ENCODE measurements at places on chromosomes 7 and 10.

GRCh38 chr7:46649876-46650275 lies 728.8 kb upstream of the IGFBP3 start:
- DNase-seq, result no peak

- DNase-seq, result no peak
Measured at GRCh38 chr7:132584796-132585494, 8.7 kb upstream of the PLXNA4 start.

GRCh38 chr10:95248989-95249388 lies 41.8 kb downstream of the PDLIM1 start:
- DNase-seq, result no peak

- DNase-seq, result no peak
Measured at GRCh38 chr7:17436126-17436525, 137.7 kb downstream of the AHR start.

- DNase-seq, result peak; percentile 86
Measured at GRCh38 chr7:17408245-17408903, 109.9 kb downstream of the AHR start.

GRCh38 chr10:21330628-21331020 lies 194.9 kb downstream of the SKIDA1 start:
- DNase-seq, result no peak

DNA sequence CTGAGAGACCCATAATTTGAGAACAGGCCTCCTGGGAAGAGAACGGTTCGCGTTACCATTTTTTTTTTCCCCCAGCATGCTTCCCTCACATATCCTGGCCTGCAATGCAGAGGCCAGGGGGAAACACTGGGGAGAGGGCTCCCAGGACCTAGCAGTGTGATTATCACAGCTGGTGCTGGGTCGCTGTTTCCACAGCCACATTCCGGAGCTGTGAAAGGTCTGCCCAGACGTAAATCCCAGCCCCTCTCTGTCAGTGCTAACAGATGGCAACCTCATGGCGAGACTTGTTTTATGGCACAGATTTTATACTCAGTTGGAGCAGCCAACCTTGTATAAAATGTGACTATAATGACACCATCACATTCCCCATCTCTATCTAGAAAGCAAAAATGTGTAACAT lies 150.5 kb downstream of the PLXDC2 start:
- DNase-seq, result no peak

GRCh38 chr7:139648391-139648861 lies 124.9 kb downstream of the CLEC2L start:
- no peak for DNase-seq

DNA sequence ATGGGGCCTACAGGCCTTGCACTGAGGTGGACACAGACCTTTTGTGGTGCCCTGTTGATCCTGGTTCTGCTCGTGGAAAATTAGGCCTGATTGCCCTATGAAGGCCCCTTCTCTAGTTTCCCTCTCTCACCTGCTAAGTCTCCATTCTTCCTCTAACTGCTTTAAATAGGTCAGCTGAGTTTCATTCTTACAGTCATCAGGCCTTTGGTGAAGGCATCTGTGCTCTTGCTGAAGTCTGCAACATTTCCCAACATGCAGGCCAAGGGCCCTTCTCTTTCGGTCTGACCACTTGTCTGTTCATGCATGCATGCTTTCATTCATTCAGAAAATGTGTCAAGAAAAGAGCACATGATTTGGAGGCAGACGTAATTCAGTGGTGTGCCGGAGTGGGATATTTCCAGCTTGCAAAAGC lies 244.0 kb downstream of the BUB3 start:
- DNase-seq, result no peak

DNA sequence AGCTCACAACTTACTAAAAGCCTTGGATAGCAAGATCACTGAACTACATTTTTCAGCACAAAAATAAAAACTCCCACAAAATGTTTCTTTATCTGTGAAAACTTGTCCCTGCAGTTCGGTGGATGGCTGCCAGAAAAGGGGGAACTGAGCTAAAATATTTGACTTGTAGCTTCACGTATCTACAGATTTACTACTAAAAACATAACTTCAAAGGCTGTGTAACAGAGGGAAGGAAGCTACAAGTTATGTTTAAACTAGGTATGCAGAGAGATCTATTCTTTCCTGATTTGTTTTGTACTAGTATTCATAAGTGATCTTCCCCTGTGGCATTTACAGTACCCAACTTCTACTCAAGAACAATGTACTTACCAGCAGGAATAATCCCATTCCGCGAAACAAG lies 25.1 kb downstream of the SGCE start:
- DNase-seq, result no peak

DNA sequence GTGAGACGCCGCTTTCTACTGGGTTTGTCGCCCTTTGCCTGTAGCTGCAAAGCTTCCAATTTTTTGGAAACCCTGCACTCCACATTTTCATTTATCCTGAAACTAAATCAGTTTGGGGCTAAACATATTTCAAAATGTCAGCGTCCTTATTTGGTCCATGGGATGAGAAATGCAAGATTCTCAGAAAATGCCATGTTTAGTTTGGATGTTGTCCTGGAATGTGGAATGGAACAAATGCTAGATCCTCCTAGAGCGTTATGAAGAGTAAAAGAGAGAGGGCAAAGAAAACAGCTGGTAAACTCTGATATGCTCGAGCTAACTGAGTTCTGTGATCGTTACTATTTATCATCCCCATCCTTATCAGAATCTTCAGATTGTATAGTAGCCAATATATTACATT lies 236.9 kb downstream of the KLF6 start:
- DNase-seq, result no peak

GRCh38 chr7:2196381-2197378 lies 36.1 kb downstream of the MAD1L1 start:
- no peak for DNase-seq

DNA sequence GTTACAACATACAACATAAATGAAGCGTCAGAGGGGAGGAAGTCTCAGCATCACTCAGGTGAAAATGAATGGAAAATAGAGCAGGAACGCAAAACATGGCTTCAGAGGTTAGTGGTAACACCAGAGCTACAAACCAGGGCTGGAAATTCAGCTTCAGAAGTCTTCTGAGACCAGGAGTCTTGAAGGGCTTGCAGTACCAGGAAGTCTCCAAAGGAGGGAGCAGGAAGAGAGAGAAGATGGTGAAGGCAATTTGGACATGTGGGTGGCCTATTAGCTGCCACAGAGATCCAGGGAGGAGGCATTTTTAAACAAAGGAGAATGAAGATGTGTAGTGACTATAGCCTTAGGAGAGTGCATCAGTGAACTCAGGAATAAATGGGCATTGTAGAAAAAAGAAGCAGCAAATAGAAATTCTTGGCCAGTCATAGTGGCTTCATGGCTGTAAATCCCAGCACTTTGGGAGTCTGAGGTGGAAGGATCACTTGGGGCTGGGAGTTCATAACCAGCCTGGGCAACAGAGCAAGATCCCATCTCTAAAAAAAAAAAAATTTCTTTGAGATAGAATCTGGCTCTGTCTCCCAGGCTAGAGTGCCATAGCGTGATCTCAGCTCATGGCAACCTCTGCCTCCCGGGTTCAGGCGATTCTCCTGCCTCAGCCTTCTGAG lies 9.3 kb upstream of the TET1 start:
- DNase-seq, result peak; percentile 76

DNA sequence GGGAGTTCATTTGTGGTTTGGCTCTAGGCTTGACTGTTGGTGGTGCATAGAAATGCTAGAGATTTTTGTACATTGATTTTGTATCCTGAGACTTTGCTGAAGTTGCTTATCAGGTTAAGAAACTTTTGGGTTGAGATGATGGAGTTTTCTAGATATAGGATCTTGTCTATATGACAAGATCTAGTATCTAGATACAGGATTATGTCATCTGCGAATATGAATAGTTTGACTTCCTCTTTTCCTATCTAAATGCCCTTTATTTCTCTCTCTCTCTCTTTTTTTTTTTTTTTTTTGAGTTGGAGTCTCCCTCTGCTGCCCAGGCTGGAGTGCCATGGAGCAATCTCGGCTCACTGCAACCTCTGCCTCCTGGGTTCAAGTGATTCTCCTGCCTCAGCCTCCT lies 62.9 kb downstream of the MGAM2 start:
- no peak for DNase-seq

DNA sequence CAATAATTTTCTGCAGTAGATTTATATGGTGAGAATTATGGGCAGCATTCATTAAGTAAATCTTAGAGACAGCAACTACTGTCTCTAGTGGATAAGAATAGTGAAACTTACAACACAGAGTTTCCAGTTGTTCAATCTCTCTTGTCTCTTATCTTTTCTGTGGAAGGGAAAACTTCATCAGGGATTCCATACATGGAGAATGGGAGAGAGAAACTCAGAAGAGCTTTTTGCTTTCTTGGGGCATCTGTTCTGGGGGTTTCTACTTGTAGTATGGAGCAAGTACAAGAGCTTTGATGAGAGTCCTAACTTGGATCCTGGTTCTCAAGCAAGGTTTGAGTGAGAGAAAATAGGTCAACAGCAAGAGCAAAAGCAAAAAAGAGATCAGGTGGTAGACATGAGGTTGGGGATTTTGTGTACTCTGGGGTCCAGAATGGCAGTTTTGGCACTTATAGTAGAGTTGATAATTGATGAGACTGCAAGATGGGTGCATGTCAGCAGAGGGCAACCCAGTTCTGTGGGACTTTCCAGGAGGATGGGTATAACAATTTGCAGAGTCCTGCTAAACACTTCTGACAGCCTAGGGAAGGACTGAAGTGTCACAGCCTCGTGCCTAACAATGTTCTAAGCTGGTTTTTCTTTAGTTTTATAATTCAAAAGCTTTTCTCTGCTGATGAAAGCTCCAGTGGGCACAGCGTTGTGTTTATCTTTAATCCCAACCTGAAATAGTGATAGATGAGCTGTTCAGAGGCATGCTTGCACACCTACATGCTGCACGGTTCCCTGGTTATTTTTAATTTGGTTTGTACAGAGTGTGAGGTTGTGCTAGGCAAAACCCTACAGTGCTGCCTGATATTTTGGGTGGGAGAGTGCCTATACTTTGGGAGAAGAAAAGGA lies 32.0 kb upstream of the STRIP2 start:
- no peak for DNase-seq

- DNase-seq, result no peak
Measured at GRCh38 chr10:43879742-43880141, 231.1 kb upstream of the ZNF32 start.

DNA sequence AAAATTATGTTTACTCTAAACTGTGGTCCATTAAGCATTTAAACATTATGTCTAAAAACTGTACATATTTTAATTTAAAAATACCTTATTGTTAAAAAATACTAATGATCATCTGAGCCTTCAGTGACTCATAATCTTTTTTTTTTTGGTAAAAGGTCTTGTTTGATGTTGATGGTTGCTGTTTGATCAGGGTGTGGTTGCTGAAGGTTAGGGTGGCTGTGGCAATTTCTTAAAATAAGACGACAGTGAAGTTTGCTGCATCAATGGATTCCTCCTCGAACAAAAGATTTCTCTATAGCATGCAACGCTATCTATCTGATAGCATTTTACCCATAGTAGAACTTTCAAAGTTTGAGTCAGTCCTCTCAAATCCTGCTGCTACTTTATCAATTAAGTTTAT lies 180.0 kb upstream of the AHR start:
- DNase-seq, result no peak

GRCh38 chr10:126686268-126686667 lies 15.8 kb upstream of the C10orf90 start:
- no peak for DNase-seq

DNA sequence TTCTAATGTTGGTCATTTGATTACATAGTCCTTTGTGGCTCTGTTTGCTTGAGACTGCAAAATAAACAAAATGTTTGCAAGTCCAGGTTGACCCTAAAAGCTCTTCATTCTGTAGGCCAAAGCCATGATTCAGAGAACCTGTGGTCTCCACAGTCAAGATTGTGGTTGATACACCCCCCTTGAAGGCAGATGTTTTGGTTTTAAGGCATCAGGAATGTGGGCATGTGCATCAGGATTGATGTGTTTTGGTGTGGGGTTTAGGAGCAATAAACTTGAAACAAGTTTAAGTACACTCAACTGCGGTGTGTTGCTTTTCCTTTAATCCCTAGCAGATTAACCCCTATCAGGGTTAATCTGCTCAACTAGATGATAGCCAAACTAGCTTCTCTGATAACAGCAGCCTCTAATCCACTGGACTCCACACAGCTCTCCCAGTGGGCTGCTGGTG lies 379.1 kb upstream of the GALNT17 start:
- no peak for DNase-seq

DNA sequence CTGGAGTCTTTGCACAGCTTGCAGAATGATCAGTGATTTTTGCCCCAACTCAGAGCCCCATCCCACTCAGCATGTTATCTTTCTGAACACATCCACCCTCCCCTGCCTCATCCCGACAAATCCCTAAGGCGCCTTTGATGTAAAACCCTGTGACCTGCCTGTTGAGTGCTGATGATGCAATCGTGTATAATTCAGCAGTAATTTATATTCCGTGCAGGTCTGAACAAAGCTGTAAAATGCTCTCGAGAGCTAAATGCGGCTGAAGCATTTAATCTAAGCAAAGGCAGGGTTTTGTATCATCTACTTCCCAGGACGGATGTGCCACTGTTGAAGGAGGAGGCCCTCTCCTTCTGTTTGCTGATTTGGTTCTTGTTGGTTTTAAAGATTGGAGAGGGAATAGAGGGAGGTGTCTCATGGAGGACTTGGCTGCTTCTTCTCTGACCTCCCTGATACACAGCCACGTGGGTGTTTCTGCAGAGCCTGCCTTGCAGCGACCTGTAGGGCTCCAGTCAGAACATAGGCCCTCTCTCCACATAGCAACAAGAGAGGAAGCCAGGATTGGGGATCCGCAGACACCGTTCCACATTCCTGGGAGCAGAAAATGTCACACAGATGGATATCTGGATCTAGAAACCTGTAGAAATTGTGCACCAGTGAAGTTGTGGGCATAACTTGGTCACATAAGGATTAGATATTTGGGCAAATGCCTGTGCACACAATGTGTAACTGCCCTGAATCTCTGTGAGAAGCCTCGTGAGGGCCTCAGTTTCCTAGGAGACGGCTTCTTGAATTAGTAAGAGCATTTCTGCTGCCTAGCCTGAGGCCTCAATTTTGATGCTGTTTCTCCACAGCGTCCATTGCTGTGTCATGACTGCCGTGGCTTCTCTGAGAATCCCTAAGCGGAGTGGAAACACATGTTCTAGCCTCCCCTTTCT lies 90.2 kb upstream of the AGK start:
- no peak for DNase-seq

DNA sequence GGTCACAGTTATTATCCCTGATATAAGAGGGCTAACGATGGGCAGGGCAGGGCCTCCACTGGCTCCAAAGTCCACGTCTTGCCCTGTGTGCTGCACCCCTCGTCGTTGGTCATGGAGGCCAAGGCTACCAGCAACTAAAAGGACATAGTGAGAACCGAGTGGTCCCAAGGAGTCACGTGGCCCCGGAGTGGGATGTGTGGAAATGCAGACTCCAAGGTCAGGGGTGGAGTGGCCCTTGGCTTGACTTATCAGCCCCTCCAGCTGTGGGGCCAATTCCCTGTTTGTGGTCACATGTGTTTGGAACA lies 30.7 kb downstream of the BTBD16 start:
- no peak for DNase-seq

Measured in suppressor macrophage (primary cell).